NCI-H1092 (cell line): ENCODE measurements at places on chromosomes 12 and 14.

GRCh38 chr12:123410041-123410412, 26.1 kb downstream of the KMT5A start:
- no peak for DNase-seq

- DNase-seq, result no peak
These were observed 48.8 kb downstream of the NINJ2 start for GRCh38 chr12:614411-614970.

DNA sequence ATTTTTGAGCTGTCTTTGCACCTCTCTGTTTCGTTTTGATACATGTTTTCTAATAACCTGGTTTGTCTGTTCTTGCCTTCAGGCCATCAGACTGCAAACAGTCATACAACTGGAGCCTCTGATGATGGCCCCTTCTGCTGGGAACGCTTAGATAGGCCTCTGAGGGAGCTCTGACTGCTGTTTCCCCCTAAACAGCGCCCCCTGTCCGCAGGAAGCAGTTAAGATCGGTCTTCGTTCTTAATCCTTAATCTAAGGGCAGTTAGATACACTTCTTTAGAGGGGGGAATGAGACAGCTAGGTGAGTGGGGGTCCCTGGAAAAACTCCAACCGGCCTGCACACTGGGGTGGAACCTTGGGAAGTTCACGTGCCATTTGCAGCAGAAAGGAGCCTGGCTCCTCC, 1338.8 kb upstream of the SEL1L start:
- no peak for DNase-seq

GRCh38 chr12:19450362-19450761, 11.1 kb downstream of the AEBP2 start:
- no peak for DNase-seq

- DNase-seq, result no peak
These were observed 78.1 kb upstream of the NRXN3 start for GRCh38 chr14:78092040-78092439.

- DNase-seq, result no peak
These were observed 85.1 kb downstream of the DRAM1 start for GRCh38 chr12:101962486-101962885.
